ENCODE measurements at places on chromosomes 11 and 22.

- no peak for DNase-seq
Observed at GRCh38 chr11:75796091-75796435, 18.9 kb upstream of the UVRAG start.

- no peak for DNase-seq
Observed at GRCh38 chr22:38442967-38443627, 11.9 kb downstream of the KCNJ4 start.

DNA sequence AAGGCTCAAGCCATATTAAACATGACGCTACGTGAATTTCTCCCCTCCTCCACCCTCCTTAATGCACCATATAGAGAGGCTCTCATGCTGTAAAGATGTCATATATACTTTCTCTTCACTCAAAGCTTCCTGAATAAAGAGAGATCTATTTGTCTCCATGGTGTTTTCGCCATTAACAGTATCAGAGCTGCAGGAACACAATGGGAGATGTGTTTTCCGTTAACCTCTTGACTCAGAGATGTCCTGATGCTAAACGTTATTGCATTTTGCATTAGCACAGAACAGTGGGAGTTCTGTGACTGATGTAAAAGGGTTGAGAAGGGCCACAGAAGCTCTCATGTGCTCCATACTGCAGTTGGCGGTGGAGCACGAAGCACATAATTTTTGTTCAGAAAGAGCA lies 25.7 kb upstream of the BLID start:
- DNase-seq, result peak; percentile 94

- DNase-seq, result peak; percentile 79
Observed at GRCh38 chr22:37633625-37634416, 5.6 kb upstream of the SH3BP1 start.

DNA sequence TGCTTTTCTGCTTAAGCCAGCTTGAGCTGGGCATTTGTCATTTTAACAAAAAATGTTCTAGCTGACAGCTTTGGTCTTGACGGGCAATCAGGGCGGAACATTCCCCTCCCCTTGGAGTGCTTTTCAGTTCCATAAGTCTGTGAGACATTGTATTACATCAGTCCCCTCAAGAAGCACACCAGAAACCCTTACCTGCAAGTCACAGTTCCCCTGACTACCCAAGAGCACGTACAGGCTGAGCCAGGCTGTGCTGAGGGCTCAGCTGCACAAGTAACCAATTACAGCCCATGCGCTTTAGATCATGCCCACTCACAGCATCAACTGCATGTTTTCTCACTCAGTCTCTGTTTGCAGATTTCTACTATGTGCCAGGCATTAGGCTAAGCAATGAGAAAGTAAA lies 19.1 kb downstream of the HIRA start:
- DNase-seq, result no peak

DNA sequence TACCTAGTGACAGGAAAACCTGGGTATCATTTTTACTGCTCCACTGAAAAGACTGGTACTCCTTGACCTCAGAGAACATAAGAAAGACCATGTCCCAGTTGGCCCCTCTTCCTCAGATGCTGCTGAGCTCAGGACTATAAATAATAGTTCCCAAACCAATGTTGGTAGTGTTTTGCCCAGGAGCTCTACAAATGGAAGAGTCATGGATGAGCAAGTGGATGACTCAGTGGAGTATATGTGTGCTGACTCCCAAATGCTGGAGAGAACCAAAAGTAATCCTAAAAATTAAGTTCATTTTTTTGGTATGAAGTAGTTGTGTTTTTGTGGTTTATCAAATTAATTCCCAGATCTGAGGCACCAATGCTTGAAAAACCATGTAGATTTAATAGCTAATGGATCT lies 482.0 kb downstream of the KCNA4 start:
- DNase-seq, result no peak

GRCh38 chr11:79616392-79616851 lies 175.6 kb upstream of the TENM4 start:
- no peak for DNase-seq

DNA sequence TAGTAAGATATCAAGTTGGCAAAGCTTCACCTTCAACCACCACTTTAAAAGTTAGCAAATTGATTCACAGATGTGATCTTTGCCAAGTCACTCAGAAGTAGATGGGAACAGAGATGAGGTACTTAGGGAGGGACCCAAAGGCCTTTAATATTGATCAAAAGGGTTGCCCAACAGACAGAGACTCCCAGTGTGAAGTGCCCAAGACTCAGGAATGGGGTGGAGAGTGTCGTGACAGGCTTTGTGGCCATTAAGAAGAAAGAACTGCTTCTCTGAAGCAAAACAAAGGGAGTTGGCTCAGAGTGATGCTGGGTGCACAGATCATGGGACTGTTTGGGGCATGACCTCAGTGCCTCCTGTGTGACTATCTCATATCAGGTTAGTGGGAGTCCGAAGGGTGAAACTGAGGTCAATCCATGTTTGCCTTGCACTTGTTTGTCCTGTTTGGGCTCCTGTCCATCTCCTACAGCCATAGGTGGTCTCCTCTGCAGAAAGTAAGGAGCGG lies 132.3 kb downstream of the APIP start:
- no peak for DNase-seq

DNA sequence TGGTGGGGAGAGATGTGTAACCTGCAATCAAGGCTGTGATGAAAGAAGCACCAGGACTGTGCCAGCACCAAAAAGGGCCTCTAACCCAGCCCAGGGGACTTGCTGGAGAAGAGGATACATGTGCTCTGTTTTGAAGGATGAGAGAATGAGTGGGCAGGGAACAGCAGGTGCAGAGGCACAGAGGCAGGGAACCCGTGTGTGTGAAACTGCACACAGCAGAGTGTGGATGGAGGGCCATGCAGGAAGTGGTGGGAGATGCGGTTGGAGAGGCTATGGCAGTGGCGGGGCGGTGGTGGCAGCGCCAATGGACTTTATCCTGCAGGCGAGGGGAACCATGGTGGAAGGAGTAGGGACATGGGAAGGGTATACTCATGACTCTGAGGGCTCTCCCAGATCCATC lies 25.2 kb upstream of the LRRC32 start:
- no peak for DNase-seq

- DNase-seq, result peak; percentile 76
Observed at GRCh38 chr11:16817351-16817750, 78.9 kb downstream of the C11orf58 start.

- DNase-seq, result no peak
Observed at GRCh38 chr11:65112546-65113360, 1.1 kb downstream of the TM7SF2 start.

GRCh38 chr11:104073950-104074705 lies 37.7 kb downstream of the DDI1 start:
- peak; percentile 36 for DNase-seq

GRCh38 chr11:69943066-69943465 lies 123.8 kb upstream of the FGF3 start:
- no peak for DNase-seq

GRCh38 chr11:118164885-118165284 lies 11.6 kb downstream of the SCN2B start:
- no peak for DNase-seq

- no peak for DNase-seq
Observed at GRCh38 chr22:27585141-27585540, 216.4 kb downstream of the MN1 start.

DNA sequence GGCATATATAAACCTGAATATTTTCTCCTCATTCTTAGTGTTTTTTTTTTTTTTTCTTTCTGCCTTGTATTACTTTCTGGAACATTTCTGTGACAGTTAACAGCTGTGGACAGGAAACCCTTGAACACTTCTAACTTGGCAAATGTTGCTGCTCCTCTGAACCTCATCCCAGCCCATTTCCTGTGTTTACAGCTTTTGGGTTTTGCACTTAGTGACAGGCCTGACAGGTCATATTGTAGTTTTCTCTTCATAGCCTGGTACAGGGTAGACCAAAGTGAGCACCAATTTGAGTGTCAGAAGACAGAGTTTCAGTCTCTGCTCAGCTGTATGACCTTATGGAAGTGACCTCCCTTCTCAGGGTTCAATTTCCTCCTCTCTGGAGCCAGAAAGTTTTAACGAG lies 91.6 kb downstream of the STIM1 start:
- DNase-seq, result peak; percentile 19

DNA sequence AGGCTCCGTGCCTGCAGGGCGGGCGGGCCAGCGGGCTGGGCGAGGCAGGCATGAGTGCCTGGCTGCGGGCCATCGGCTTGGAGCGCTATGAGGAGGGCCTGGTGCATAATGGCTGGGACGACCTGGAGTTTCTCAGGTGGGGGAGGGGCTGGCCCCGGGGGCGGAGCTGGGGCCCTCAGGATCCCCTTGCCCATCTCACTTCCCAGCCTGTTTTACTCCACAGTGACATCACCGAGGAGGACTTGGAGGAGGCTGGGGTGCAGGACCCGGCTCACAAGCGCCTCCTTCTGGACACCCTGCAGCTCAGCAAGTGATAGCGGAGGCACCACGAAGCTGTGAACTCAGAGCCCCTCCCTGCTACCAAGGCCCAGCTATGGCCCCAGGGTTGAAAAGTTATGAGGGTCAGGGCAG lies 5.9 kb downstream of the PHOX2A start:
- DNase-seq, result peak; percentile 37

DNA sequence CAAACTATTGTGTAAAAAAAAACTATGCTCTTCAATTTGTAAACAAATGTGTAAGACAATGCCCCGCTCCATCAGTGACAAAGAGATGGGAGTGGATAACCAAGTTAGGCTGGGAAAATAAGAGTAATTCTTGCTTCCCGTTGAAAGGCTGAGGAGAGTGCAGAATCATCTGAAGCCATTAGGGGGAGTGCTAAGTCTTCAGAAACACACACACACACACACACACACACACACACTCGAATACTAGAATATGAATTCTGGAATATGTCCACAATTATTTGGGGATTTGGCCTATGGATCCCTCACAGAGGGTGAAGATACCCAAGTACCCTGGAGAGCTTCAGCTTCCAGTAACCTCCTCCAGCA lies 27.8 kb upstream of the ROBO3 start:
- DNase-seq, result peak; percentile 85

DNA sequence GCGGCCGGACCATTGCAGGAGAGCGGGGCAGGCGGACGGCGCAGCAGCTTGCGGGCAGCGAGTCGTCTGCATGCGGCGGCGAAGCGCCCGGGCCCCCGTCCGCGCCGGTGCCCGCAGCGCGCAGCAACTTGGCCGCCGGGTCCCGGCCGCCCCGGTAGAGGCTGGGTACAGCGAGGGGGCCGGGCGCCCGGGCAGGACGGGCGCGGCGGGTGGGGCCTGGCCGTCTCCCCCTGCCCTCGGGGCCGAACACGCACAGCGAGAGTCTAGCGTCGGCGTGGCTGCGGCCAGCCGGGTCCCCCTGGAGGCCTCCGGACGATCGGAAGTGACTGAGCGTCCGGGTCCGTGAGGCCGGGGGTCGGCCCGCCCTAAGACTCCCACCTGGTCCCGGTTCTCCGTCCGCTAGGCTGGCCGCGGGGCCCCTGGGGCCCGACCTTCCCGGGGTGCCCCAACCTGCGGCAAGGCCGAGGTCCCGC lies 775 bp upstream of the TRABD start:
- DNase-seq, result no peak

DNA sequence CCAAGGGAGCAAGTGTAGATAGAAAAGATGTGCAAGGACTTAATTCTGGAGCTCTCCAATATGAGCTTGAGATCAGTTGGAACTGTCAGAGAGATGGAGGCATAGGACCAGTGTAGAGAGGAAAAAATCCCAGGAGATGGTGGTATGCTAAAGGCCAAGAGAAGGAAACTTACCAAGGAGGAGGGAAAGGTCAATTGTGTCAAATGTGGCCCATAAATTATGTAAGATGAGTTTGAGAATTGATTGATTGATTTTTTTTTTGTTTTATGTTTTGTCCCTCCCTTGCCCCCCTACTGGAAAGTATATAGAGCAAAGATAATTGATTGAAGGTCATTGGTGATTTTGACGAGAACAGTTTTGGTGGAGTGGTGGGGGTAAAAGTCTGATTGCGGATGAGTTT lies 2.8 kb upstream of the USP2 start:
- no peak for DNase-seq

GRCh38 chr11:8268530-8269400 lies 5.1 kb upstream of the LMO1 start:
- DNase-seq, result no peak

DNA sequence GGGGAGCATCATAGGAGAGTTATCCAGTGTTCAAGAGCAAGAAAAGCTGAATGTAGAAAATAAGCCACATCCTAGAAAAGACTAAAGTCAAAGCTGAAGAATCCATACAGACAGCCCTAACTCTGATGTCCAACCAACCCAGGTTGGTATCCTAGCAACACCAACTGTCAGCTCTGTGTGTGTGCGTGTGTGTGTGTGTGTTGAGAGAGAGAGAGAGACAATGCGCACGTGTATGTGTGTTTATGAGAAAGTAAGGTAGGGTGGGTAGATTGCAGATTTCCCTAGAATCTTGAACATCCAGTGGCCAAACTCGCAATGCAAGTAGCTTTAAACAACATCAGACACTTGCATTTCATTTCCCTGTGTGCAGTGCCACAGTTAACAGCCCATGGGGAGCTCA lies 274.9 kb downstream of the FAM181B start:
- DNase-seq, result no peak

- DNase-seq, result no peak
Observed at GRCh38 chr22:22111267-22111751, 128.7 kb upstream of the TOP3B start.

- DNase-seq, result no peak
Observed at GRCh38 chr11:1194231-1194976, 28.5 kb upstream of the MUC5B start.

GRCh38 chr11:28629235-28629634 lies 521.0 kb downstream of the METTL15 start:
- DNase-seq, result no peak

- DNase-seq, result no peak
Observed at GRCh38 chr11:15107730-15108515, 6.8 kb upstream of the INSC start.

DNA sequence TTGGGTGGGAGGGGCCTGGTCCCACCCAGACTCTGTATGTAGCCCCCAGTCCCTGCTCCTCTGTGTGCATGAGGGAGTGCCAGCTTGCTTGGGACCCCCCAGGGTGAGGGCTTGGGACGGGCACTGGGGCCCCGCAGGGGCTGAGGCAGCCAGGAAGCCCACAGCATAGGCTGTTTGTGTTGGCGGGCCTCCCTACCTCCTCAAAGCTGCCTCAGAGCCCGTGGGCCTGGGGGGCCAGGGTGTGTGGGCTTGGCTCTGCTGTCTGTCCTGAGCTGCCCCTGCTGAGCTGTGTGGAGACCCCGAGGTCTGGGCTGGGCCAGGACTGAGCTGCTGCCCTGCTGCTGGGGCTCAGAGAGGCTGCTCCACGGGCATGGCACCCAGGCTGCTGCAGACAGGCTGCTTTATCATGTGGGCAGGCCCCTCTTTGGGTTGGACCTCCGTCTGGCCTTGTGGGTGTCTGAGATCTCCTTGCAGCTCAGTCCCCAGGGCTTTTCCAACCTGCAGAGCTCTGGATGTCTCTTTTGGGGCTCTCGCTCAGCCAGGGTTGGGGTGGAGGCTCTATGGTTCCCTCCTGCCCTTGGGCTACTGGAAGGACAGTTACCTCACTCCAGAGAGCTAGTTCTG lies 3.3 kb downstream of the TSPAN4 start:
- DNase-seq, result no peak

GRCh38 chr11:31799435-31800397 lies 11.4 kb downstream of the PAX6 start:
- no peak for DNase-seq
